ENCODE measurements at places on chromosomes 12 and 14.

- no peak for DNase-seq
These were observed 101.5 kb downstream of the HELB start for GRCh38 chr12:66403746-66404145.

DNA sequence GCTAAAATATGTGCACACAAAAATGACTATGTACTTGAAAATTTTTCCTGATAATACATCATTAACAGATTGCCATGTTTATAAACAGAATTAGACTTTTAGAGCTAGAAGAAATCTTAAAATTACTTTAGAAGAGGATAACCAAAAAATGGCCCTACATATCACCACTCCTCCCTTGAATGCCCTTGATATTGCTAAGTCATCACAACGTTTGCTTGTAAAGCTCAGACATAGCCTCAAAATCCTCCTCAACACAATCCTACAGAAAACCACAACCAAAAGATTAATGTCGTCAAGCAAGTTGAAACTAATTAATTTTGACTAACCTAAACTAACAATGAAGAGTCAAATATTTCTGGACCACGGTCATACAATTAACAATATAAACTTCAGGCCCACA, 19.4 kb upstream of the NAA30 start:
- no peak for DNase-seq

GRCh38 chr14:90641168-90641567, 175.1 kb downstream of the TTC7B start:
- DNase-seq: no peak

- DNase-seq: no peak
These were observed 3.9 kb upstream of the TM7SF3 start for GRCh38 chr12:27018037-27018436.

GRCh38 chr12:43154498-43155045, 397.4 kb downstream of the ADAMTS20 start:
- no peak for DNase-seq

- DNase-seq: no peak
These were observed 147.5 kb downstream of the CFAP54 start for GRCh38 chr12:96636895-96637294.

DNA sequence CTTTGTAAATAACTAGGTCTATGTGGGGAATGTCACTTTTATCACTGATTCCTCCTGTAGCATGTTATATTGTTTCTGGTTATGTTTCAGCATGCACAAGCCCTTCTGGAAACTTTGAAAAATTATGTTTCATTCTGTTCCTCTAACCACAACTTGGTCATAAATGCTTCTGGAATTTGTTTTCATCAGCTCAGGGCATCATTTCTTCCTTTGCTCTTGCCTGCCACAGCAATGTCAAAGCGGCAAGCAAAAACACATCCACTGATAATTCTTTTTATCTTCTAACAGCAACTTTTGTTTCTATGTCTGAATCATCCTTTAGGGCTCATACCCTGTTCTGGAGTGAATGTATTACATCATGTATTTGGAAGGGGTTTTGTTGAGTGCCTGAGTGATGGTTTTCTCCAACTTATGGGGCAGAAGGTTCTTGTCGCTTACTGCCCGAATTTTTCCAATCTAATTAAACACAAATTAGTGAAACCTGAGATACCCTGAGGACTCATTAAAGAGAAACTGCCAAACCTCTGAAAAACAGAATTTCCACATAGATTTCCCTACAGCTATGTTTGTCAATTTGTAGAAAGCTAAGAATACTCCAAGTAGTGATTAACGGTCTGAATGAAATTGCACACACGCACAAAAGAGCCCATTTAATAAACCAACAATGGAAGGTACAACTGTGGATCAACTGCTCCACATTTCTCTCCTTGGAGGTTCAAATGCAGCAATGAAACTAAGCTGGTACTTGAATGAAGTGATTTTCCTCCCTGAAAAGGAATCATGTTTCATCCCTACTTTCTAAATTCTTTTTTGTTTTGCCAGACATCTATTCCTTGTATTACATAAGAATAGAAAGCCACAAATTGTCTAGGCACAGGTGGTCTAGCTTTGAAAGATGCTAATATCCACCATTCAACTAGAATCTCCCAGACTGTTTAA, 173.5 kb upstream of the KRR1 start:
- no peak for DNase-seq

DNA sequence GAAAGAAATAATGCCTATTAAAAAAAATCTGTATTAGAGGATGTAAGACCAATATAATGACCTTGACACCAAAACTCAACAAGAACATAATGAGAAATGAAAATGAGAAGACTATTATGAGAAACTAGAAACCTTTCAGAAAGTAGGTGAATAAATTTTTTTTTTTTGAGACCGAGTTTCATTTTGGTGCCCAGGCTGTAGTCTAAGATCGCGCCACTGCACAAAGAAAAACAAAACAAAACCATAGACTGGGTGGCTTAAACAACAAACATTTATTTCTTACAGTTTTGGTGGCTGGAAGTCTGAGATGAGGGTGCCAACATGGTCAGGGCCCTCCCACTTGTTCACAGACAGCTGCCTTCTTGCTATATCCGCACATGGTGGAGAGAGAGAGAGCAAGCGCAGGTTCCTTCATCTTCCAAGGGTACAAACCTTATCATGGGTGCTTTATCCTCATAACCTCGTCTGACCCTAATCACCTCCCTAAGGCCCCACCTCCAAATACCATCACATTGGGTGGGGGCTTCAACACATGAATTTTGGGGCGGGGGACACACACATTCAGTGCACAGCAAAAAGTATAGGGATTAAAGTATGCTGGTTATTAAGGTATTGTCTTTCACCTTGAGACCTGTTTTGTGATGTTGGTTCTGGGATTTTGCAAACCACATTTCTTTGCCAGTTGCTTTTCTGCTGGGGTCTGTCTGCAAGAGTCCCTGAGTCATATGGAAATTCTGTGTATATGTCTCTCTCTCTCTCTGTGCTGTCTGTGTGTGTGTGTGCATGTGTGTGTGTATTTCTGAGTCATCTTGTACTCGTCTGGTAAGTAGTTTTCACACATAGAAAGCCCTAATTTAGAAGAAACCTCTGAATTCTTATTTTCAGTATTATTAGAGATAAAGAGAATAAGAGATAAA, 26.2 kb downstream of the ZCRB1 start:
- DNase-seq: no peak

GRCh38 chr12:45268672-45269411, 52.9 kb downstream of the ANO6 start:
- DNase-seq: no peak

DNA sequence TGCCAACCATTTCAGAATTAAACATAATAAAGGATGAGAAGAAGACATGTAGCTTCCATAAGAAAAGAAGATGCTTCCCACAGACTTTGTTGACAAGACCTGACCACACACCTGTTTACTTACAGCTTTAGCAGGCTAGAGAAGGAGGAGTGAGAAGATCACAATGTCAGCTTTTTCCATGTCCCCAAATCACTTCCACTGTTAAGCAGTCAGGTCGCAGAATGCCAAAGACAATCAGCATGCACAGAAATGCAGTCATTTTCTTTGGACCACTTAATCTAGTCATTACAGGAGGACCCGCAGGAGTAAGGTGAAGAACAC, 314.9 kb downstream of the SSPN start:
- no peak for DNase-seq

GRCh38 chr14:25048170-25049016, 1.6 kb downstream of the STXBP6 start:
- DNase-seq: no peak

DNA sequence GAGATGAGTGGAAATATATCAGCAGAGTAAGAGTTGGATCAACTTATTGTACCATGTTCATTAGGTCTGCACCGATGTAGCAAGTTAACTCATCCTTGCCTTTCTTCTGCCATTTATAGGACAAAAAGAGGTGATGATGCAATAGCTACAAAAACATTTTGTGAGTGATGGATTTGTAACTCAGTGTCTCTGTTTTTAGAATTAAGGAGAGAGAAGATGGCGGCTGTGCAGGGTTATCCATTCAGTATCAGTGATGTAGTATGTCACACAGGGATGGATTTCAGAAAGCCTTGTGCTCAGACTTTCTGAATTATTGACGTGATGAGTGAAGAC, 62.1 kb upstream of the GNPNAT1 start:
- DNase-seq: no peak

GRCh38 chr12:53145383-53146260, 34.9 kb upstream of the ZNF740 start:
- DNase-seq: no peak

DNA sequence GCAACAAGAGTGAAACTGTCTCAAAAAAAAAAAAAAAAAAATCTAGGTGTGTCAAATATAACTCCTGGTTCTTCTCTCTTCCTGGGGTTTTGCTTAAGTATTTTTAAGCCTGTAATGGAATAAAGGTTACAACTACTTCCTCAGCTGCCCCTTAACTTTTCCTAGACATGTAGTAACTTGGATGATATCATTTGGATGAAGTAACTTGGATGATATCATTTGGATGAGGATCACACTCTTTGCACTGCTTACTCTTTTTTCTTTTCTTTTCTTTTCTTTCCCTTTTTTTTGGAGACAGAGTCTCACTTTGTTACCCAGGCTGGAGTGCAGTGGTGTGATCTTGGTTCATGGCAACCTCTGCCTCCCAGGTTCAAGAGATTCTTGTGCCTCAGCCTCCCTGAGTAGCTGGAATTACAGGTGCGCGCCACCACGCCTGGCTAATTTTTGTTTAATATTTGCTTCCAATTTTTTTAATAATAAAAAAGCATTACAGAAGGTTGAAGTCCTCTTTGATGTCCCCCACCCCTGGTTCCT, 775 bp upstream of the FAM186A start:
- DNase-seq: no peak

DNA sequence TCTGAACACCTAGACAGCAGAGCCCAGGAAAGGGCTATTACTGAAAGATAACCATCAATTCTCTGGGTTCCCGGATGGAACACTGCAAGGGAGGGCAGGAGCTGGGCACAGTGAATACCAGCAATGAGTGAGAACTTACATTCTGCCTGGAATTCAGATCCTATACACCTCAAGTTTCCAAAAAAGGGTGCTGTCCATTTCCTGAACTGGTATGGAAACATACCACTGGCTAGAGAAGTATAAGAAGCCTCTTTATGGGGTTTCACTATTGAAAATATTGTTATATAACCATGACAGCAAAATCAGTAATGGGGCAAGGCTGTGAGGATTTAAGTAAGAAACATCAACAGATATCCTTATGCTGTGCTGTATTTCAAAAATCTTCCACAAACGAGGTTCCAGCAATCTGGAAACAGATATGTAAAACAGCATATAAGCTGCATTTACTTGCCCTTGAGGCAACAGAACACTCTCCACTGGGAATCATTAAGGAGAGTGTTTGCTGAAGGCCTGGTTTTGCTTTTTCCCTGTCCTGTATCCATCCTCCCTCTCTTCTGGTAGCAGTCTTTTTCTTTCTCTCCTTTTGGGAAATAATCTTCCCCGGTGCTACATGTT, 53.3 kb upstream of the GTF2A1 start:
- DNase-seq: no peak

DNA sequence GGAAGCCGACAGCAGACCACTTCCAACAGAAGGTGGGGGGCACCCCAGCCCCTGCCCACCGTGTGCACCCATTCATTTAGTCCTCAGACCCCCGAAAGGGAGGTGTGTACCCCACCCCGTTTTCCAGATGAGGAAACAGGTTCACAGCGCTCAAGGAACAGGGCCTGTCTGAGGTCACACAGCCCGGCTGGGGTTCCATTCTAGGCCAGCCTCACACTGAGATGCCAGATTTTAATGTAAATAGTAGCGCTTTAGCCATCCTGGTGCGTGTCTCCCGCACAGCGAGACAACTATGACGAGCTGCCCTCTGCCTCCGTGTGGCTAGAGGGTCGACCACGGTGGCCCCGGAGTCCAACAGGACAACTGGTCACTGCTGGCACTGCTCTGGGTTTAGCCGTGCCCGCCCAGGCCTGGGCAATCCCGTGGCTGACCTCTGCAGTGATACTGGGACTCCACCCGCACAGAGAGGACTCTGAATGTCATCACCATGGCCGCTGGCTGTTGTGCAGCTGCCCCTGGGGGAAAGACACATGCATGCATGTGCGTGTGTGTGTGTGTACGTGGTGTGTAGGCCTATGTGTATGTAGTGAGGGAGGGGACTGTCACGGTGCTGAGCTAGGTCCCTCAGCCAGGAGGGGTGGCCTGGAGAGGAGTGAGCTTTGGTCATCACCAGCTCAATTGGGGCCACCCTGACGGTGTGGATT, 31.6 kb downstream of the BEGAIN start:
- DNase-seq: no peak

DNA sequence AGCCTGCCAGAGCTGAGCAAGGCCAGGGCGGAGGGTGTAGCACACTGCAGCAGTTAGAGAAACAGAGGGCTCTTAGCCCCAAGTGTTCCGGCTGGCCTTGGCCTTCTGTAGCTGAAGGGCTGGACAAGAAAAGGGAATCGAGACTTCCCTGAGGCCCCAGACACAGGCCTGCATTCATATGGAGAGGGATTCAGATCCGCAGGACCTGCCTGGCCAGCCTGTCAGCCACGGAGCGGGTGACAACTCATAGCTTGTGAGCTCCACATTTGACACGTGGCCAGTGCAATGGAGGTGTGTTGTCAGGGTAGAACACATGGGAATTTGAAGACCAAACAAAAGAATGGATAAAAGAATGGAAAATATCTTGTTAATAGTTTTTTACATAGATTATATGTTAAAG, 182.2 kb upstream of the GSC start:
- no peak for DNase-seq

DNA sequence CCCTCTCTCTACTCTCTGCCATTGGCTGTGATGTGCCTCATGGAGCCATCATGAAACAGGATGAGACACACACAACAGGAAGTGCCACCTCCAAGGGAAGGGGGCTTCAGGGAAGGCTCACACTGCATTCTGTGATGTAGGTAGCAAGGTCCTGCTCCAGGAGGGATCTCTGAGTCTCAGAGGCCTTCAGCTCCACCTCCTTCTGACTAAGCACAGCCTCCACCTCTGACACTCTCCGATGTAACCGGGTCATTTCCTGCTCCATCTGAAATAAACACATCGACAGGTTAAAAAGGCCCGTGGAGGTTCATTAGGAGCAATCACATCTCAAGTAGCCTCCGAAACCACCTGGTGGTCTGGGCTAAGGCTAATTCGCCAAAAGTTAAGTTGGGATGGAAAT, 93.3 kb downstream of the CIT start:
- DNase-seq: no peak

GRCh38 chr12:94750864-94751263, 100.5 kb upstream of the TMCC3 start:
- no peak for DNase-seq

GRCh38 chr12:96256672-96257361, 62.6 kb downstream of the ELK3 start:
- no peak for DNase-seq

GRCh38 chr12:95731519-95731958, 59.0 kb downstream of the NTN4 start:
- DNase-seq: no peak

GRCh38 chr14:62655166-62655565, 390.1 kb downstream of the KCNH5 start:
- DNase-seq: no peak

- DNase-seq: no peak
These were observed 831.0 kb downstream of the C12orf50 start for GRCh38 chr12:87198181-87198580.

Measured in NCI-H1048 (cell line).